ENCODE measurements at places on chromosomes 12 and 14. TPM values are rescaled to one million over a fixed set of nuclear protein-coding genes. Genes with fewer than 3 reads are reported as not detected.

GRCh38 chr14:54848910-54849309, 53.7 kb downstream of the GCH1 start:
- DNase-seq: no peak

GRCh38 chr12:6638305-6638704, 2.5 kb upstream of the LPAR5 start:
- no peak for DNase-seq

GRCh38 chr14:91545204-91545603, 35.1 kb upstream of the PPP4R3A start:
- no peak for DNase-seq

DNA sequence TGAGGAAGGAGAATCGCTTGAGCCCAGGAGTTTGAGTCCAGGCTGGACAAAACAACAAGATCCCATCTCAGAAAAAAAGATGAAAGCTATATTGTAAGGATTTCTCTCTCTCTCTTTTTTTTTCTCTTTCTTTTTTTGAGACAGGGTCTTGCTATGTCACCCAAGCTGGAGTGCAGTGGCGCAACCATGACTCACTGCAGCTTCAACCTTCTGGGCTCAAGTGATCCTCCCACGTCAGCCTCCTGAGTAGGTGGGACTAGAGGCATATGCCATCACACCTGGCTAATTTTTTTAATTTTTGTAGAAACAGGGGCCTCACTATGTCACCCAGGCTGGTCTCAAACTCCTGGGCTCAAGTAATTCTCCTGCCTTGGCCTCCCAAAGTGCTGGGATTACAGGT, 5.8 kb upstream of the MRPL42 start:
- DNase-seq: no peak

GRCh38 chr14:75032939-75033338, 18.3 kb downstream of the MLH3 start:
- DNase-seq: no peak

- DNase-seq: no peak
Observed at GRCh38 chr12:94841904-94842610, 161.4 kb downstream of the NDUFA12 start.

GRCh38 chr12:89781156-89781555, 72.5 kb upstream of the ATP2B1 start:
- DNase-seq: no peak

DNA sequence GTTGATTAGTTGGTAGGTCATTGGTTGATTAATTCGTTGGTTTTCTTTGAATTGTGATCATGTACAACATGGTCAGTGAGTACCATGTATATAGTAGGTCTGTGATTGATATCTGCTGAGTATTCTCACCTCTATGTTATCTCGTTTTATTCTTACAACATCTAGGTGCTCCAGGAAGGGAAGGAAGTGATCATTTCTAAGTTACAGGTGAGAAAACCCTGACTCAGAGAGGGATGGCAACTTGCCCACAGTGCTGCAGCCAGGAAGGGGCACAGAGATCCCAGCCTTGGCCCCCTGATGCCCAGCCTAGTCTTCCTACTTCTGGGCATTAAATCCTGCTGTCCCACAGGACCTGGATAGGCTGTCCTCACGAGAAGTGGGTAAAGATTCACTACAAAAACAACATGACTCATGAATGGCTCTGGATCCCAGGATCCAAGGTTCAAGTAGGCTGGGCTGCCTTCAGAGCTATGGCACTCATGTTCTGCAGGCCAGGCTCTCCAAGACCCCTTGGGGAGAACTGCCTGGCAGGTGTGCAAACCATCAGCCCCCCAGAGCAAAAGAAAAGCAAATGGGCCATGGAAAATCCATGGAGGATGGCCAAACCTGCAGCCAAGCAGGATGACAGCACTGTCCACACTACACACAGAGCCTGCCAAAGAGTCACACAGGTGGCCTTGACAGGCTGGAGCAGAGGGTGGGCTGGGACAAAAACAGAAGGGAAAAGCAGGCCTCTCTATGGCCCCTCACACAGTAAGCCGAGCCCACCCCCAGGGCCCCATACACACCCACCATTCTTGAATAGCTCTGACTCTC, 146.2 kb downstream of the BCL11B start:
- peak; percentile 52 for DNase-seq

GRCh38 chr12:99847936-99848335, 136.8 kb downstream of the ANKS1B start:
- DNase-seq: no peak

Gene TSPAN11
- total RNA-seq: 1.3 TPM

Gene KLRF1
- not detected for total RNA-seq

Gene KCNA5
- total RNA-seq: 0.32 TPM

Gene PDZRN4
- 1.8 TPM for total RNA-seq

Gene GPR135
- total RNA-seq: 2.5 TPM

Gene NPFF
- not detected for total RNA-seq

Measured in lower leg skin (tissue), 4 donors.